ENCODE measurements at places on chromosomes 1 and 21.

DNA sequence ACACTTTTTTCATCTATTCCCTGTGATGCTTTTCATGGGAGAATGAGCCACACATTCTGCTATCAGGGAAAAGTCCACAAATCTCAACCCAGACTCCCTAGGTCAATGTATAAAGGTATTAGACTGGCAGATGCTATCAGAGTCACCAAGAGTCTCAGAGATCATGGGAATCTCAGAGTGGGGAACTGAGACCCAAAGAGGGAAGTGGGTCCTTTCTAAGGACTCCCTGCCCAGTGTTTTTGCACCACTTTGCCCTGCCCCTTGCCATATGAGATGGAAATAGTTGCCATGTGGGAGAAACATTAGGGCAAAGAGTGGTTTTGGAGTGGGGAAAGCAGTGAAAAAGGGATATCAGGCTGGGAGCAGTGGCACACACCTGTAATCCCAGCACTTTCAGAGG is 19.1 kb upstream of the AZIN2 start:
- DNase-seq, result no peak

DNA sequence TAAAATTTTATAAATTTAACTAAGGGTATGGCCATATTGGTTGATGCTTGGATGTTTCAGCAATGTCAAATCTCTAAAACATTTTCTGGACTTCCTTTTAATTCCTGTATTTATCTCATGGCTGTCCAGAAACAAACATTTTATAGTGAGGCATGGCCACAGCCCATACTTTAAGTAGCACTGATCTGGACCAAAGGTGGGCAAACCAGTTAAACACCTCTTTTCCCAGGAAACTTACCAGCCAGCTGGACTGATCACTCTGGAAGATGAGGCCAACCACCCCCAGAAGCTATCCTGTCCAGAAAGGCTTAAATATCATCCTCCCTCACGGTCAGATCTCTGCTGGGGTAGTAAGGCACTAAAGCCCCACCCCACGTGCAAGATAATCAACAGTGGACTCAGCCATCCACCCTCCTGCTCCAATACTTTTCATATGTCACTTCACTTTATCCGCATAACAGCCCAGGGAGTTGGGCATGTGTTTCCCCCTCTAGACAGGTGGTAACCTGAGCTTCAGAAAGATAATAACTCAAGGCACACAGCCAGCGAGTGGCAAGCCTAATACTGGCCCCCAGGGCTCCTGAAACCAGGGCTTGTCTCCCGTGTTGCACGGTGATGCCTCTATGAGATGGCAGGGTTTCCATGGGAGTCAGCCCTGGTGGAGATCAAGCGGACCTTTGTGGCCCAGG is 120.5 kb upstream of the NGF start:
- no peak for DNase-seq

DNA sequence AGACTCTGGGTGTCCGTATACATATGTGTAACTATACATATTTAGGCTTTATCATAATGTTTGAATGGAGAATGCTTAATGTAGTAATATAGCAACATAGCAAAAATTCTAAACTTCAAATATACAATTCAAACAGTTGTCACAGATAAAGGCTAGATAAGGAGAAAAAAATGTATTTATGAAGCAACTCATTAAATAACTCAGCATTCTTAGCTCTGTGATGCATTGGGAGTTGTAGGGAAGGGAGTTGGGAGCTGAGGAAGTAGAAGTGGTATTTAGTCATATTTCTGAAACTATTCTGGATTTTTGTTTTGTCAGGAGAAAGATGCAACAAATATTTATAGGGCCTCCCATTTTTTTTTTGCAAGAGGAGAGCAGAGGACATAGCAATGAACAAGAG is 197.8 kb downstream of the PBX1 start:
- DNase-seq, result peak; percentile 19

DNA sequence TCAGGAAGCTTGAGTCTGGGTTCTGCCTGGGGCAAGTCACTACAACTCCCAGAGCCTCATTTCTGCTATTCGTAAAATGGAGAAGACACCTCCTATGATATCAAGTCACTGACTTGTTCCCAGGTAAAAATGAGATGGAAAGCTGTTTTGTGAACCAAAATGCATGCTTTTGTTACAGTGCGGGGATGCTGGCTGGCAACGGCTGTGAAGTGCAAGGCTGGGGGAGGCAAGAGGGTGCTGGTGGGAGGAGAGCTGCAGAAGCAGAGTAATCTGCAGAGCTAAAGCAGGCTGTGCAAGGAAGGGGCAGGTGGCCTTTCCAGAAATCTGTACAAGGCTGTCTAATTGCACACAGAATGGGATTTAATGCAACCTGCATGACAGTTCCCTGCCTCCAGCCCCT is 150.9 kb downstream of the CNIH3 start:
- DNase-seq, result no peak

GRCh38 chr1:17301767-17302166 is 6.2 kb upstream of the PADI4 start:
- no peak for DNase-seq

GRCh38 chr1:82614090-82614489 is 813.4 kb downstream of the ADGRL2 start:
- no peak for DNase-seq

- no peak for DNase-seq
These were observed 16.2 kb downstream of the INSRR start for GRCh38 chr1:156842618-156843300.

DNA sequence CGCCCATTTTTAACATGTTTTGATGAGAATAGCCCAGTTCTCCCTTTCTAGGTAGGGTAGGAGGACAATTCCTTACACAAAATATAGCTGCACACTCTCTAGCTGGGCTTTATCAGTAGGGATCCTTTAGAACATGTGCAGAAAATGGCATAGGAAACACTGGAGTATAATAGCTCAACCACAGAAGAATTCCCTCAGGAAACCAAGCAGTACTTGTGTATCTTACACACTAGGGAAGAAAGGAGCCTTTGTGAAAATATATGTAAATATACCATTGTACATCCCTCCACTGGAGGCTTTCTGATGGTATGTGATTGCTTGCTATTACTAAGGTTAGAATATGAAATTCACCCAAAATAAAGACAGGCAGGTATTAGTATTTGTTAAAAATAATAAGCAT is 153.5 kb downstream of the LRRC40 start:
- DNase-seq, result no peak

- peak; percentile 76 for DNase-seq
These were observed 111.9 kb upstream of the L1TD1 start for GRCh38 chr1:62082456-62083363.

GRCh38 chr1:92759361-92759760 is 25.5 kb downstream of the EVI5 start:
- DNase-seq, result peak; percentile 9

GRCh38 chr1:206955476-206956451 is 9.5 kb upstream of the PIGR start:
- peak; percentile 24 for DNase-seq

DNA sequence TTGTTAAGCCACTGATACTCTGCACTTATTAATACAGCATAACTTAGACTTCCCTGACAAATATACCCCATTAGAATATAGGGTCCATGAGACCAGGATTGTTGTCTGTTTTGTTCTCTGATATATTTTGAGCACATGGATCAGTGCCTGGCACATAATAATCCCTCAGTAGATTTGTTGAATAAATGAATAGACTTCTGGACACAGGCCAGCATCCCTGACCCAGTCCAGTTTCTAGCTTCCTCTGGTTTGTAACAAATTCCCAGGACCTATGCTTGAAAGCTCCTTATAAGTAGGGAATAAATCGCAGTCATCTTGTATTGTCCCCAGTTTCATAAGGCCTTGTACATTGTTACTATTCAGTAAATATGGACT is 58.2 kb upstream of the GADD45A start:
- no peak for DNase-seq

GRCh38 chr1:222897527-222898190 is 82.8 kb downstream of the DISP1 start:
- DNase-seq, result no peak

DNA sequence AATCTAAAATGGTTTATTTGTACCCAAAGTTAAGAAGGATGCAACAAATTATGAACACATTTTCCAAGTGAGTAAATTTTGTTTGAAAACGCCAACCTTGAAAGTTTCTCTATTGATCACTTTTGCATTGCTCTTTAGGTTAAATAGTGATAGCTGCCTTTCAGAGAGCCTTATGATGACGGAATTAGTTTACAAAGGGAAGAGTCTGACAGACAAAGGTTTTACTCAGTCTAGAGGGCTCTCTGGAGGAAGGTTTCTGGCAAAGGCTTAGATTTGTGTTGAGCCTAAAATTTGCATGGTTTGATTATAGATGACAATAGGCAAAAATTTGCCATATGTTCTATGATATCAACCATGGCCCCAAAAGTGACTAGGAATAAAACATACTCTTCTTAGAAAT is 95.9 kb upstream of the RUNX1 start:
- DNase-seq, result no peak

DNA sequence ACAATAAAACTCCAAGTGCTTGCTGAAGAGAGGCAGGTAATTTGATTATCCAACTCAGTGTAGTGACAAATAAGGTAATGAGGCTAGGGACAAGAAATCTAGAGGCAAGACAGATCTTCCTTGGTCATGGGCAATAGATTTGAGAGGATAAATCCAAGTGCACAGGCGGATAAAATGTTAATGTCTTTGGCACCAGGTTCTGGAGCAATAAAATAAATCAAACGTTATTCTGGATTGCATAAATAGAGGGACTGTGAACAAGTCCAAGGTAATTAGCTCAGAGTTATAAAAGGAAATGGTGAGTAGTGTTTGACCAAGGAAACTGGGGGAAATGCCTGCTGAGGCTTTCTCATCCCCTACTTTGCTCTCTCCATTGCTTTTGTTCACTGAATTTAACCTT is 329.3 kb upstream of the PROX1 start:
- DNase-seq, result no peak
